ENCODE measurements at places on chromosomes 5 and 9.

DNA sequence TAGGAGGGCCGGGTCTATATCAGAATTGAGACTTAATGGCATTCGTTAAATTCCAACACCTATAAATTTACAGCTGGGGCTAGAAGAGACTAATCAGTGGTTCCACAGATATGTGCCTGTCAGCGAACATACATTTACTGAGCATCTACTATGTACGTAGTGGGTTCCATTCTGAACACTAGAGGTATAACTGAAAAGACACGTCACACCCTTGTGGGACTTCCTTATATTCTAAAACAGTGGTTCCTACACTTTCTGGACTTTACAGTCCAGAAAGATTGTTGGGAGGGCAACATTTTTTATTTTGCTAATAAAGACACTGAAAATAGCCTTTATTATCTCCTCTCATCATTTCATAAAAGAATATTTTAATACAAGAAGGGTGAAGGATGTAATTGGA, 140.5 kb downstream of the SCAMP1 start:
- no peak for DNase-seq

- no peak for DNase-seq
Measured at GRCh38 chr5:84197538-84197937, 187.1 kb downstream of the EDIL3 start.

DNA sequence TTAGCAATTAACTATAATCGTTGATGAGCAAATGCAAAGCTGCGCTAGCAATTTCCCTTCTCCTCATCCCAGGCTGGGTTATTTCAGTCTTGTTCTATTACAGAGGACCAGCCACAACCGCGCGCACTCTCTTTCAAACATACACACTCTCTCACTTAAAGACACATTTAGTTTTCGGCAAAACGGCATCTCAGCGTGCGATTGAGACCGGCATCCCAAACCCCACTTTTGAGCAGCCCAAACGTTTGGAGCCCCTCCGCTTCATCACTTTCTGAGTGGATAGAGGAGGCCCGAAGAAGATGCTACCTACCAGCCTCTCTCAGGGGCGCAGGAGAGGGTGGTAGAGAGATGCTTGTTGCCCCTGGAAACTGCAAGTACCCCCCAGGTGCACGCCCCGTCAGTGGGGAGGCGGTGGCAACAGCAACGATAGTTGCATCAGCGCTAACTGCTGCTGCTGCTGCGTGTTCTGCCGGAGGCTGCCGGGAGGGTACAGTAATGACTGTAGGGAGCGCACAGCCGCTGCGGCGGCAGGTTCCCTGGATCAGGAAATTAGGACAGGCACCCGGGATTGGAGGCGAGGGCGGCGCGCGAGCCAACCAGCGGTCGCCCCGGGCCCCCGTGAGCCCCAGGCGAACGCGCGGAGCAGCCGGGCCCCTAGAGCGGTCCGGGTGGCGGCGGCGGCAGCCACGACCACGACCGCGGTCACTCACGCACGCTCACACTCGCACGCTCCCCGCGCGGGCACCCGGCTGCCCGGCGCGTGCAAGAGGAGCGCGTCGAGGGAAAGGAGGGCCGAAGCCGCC, 467 bp upstream of the VLDLR start:
- peak; percentile 61 for DNase-seq

GRCh38 chr5:113612060-113612496, 98.6 kb downstream of the YTHDC2 start:
- no peak for DNase-seq

Measured in HL-60 (cell line).